ENCODE measurements at places on chromosomes 4 and X.
A peak's percentile ranks its signal among the peaks of the same experiment; 100 is the strongest.

- no peak for DNase-seq
Measured at GRCh38 chrX:118528071-118528737, 32.6 kb downstream of the DOCK11 start.

GRCh38 chr4:5385741-5386311 is 322.5 kb downstream of the EVC2 start:
- DNase-seq = no peak

DNA sequence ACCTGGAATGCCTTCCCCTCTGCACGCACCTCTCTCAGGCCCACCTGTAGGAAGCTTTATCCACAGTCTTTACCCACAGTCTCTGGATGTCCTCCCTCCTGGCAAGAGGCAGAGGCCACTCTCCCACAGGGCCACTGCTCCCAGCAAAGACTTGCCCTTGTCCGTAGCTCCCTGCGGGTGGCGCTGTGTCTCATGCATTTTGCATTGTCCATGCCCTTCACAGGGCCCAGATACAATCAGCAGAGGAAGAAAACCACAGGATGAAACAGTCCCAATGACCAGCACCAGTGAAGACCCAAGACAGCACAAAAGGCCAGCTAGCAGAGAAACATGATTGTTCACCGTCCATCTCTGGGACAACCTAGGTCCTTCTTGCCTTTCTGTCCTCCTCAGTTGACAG is 2.1 kb upstream of the NSG1 start:
- DNase-seq = no peak

- no peak for DNase-seq
Measured at GRCh38 chr4:73606465-73606974, 13.7 kb downstream of the RASSF6 start.

GRCh38 chr4:122827879-122828601 is 1.4 kb downstream of the FGF2 start:
- DNase-seq = no peak

DNA sequence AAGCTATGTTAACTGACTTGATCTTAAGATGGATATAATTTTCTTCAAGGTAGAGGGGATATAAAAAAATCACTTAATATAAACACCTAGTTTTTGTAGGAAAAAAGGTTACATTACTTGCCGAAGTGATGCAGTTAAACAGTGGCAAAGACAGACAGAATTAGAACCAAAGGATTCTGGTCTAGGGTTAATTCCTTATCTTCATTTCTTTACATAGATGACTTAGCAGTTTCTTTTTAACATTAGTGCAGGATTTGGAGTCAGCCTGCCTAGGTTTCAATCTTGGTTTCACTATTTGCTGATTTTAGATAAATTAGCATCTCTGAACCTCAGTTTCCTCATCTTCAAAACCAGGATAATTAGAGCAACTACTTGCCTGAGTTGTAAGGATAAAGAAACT is 14.3 kb downstream of the ZAR1 start:
- DNase-seq = no peak

GRCh38 chr4:7052923-7053715 is 9.9 kb downstream of the TADA2B start:
- DNase-seq = no peak

GRCh38 chr4:76696109-76696508 is 201.8 kb downstream of the SOWAHB start:
- DNase-seq = no peak

DNA sequence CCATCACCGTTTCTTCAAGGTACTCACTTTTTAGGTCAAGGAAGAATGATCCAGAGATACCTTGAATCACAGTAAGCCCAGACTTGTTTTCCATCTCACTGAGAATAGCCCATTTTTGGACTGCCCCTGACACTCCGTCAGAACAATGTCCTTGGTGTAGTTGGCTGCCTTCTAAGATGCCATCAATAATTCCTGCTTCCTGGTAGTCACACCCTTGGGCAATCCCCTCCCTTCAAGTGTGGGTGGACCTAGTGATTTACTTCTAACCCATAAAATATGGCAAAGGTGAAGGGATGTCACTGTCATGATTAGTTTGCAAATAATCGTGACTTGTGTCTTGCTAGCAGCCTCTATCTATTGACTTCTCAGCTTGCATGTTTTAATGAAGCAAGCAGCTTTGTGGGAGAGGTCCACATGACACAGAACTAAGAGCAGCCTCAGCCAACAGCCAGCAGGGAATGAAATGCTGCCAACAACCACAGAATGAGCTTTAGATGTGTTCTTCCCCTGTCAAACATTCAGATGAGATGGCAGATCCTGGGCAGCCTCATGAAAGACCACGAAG is 20.0 kb upstream of the KLHL34 start:
- DNase-seq = no peak

DNA sequence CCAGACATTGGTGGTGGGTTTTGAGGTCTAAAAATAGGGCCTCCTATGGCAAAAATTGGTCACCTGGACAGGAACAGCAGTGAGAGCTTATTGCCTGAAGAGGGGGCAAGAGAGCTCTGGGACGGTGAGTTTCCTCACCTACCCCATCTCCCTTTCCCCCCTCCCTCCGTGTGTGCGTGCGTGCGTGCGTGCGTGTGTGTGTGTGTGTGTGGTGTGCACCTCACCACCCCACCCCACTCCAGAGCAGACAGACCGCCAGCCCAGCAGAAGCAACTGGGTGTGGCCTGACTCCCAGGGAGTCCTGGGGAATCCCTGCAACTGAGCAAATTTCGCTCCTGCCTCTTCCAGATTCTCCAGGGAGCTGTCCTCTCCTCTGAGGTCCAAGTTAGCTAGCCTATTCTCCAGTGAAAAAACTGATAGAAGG is 44.7 kb downstream of the PRPS1 start:
- peak; percentile 42 for DNase-seq

GRCh38 chrX:122055979-122056715 is 1008.7 kb downstream of the GLUD2 start:
- DNase-seq = no peak

DNA sequence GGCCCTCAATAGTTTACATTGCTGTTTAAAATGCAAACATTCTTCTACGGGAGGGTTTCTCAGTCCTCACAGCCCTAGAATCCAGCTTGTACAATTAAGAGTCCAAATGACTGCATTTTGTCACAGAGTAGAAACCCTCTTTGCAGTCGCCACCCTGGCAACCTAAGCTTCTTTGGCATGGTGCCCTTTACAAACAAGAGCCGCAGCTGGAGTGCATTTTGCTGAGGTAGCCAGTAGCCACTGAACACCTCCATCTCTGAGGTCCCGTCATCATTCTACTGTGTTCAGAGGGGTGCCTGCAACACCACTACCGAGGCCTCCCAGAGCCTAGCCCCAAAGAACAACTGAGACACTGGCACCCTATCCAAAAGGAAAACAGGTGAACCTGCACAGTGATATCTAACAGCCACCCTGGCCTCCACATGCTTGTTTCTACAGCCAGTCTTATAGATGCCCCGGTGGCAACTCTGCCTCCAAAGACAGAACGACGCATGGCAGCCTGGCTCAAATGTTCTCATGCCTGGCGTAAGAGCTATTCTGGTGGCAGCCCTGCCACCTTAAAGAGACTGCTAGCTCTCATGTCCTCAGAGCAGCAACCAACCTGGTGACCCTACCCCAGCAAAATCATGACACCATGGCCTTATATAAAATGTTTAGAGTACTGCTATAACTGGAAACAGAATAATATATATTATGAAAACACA is 801.9 kb downstream of the TECRL start:
- no peak for DNase-seq

- no peak for DNase-seq
Measured at GRCh38 chrX:24480400-24480865, 15.3 kb downstream of the PDK3 start.

Data from stimulated activated CD4-positive, alpha-beta T cell treated with anti-CD3 and anti-CD28 coated beads, Interleukin-1b, Interleukin-23, amount 100 ng/mL, for 24 hours (primary cell).